Activated CD4-positive, alpha-beta memory T cell treated with anti-CD3 and anti-CD28 coated beads, Interleukin-2, amount 10 ng/mL, durations not matched to agents 7 days and 5 days (primary cell): ENCODE measurements at places on chromosomes 12 and 14. TPM values are rescaled to one million over a fixed set of nuclear protein-coding genes. Genes with fewer than 3 reads are reported as not detected.

DNA sequence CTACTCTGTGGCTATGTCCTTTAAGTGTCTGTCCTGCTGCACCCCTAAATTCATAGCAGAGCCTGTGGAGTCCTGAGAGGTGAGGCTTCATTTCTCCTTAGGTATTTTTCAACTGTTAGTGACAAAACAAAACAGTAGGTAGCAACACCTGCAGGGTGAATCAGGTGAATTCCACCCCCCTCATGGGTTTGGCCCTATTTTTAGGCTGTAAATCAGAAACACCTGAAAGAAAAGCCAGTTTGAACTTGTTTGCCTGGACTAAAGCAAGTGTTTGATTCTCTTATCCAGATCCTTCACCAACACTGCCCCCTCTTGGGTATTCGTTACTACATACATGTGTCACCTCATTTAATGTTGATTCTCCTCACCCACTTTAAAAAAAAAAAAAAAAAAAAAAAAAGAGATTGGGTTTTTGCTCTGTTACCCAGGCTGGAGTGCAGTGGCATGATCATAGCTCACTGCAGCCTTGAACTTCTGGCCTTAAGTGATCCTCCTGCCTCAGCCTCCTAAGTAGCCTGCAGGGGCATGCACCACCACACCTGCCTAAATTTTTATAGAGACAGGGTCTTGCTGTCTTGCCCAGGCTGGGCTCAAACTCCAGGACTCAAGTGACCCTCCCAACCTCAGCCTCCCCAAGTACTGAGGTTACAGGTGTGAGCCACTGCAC lies 10.3 kb downstream of the TBPL2 start:
- DNase-seq: peak; percentile 41

GRCh38 chr14:49512571-49512970 lies 73.6 kb downstream of the RPS29 start:
- no peak for DNase-seq

DNA sequence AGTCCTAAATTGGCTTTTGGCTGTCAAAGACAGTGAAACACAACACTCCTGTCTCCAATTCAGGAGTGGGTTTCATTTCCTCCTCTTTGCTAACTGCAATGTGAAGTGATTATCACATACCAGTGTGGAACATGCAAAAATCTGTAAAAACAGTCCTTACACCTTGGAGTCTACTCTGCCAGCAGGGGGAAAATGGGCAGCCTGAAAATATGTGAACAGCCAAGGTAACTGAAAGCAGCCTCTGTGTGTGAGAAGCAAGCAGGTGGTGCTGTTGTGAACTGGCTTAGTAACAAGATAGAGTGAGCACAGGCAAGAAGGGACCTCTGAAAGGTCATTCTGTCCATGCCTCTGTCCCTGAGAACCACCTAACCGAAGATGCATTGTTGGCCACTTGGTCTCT lies 6.0 kb downstream of the PRMT8 start:
- no peak for DNase-seq

DNA sequence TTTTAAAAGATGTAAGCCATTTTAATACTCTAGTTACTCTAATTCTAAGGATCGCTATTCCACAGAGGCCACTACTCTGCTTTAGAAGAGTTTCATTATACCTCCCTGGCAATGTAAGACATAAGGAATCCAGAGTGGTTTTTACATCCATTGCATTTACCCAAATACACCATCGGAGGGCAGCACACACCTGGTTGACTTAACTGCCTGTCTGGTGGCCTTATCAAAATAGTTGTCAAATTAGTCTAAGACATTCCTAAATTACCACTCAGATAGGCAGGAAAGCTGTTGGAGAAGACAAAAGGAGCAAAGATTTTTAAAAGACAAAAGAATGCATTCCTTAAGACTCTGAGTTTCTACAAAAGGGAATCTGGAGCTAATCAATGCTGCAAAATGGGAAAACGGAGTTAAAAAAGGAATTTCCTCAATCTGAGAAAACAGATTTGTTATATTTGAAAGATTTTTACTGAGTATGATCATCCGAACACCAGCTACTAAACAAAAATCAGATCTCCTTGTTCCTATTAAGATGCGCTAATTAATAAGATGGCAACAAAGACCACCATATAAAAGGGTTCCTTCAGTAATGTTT lies 33.8 kb upstream of the FGD4 start:
- peak; percentile 45 for DNase-seq

DNA sequence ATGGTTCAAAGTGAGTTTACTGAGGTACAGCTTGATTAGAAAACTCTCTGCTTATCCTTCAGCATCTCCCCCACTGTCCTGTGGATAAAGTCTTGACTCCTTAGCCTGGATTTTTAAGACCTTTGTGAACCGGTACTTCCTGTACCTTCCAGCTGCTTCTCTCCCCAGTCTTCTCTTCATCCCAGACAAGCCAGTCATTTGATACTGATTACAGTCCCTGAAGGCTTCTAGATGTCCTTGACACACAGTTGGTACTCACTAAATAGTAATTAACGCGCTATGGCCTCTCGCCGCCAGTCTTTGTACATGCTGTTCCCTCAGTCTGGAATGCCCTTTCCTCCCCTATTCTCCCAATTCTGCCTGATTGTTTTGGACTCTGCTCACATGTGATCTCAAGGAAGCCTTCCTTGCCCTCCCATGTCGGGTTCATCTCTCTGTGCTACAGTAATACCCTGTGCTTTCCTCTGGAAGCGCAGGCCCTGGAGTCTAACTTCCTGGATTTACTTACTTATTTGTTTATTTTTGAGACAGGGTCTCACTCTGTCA lies 50.6 kb upstream of the PTGR2 start:
- no peak for DNase-seq

DNA sequence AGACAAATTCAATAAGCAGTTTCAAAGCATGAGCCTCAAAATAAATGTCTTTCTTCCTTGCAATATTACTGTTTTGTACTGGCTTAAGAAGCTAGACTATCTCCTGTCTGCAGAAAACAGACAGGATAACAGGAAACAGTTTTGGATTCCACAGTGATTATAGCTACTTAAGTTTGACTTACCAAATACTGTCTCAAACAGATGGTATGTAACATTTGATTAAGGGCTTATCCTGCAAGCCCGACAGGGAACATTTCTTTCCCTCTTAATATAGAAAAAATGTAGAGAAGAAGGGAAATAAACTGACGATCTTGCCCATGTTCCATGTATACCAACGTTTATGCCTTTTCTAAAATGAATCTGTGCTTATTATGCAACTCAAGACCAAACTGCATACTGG lies 179.9 kb upstream of the EEA1 start:
- DNase-seq: no peak

The ANKS1B gene
- 0.30 TPM for total RNA-seq

The HHIPL1 gene
- total RNA-seq: 0.10 TPM

The SLC6A13 gene
- total RNA-seq: not detected

The AICDA gene
- not detected for total RNA-seq

The DACT1 gene
- 0.93 TPM for total RNA-seq
